Cardiac muscle cell (in vitro differentiated cells and primary cell): ENCODE measurements at places on chromosomes 12 and 14. TPM values are rescaled to one million over a fixed set of nuclear protein-coding genes. Genes with fewer than 3 reads are reported as not detected.

DNA sequence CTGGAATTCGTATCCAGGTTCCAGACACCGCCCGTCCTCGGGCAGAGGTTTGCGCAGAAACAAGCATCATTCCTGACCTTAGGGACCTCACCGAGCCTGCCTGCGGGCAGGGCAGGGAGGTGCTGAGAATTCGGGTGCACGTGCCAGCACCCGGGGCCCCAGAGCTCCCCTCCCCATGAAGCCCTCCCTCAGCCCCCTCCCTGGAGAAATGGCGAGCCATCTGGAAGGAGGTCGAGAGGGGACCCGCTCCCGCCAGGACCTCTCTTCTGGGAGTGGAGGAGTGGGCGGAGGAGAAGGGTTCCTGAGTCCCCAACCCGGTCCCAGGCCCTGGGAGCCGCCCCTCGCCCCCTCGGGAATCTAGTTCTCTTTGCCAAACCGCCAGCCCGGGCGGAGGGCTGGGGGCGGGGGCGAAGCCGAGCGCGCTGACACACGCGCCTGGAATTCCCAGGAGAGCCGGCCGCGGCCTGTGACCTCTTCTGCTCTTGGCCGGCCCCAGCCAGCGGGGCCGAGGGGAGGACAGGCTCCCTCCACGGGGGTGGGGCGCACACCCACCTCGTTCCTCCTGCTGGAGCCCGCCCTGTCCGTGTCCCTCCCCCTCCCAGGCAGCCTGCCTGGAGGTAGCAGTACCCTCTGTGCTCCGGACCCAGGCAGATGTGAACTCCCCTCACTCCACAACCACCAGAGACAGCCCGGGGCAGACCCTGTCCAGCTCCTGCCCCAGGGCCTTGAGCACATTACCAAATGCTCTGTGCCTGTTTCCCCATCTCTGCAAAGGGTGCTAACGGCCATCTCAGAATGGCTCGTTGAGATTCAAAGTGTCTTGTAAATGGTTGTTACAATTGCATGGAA lies 23.0 kb upstream of the GPR132 start:
- peak overlapping the region; percentile 31 for H3K27ac ChIP-seq
- H3K27me3 ChIP-seq, result peaks cover 8% of the 10 kb centered on the region
- H3K36me3 ChIP-seq, result no peaks in the 10 kb centered on the region
- H3K4me3 ChIP-seq, result no peak overlapping the region

GRCh38 chr12:131102493-131102931 lies 148.8 kb downstream of the ADGRD1 start:
- peaks cover 7% of the 10 kb centered on the region for H3K36me3 ChIP-seq
- no peak overlapping the region for H3K27ac ChIP-seq

GRCh38 chr14:93003945-93004698 lies 81.2 kb downstream of the CHGA start:
- no peaks in the 10 kb centered on the region for H3K36me3 ChIP-seq
- no peak overlapping the region for H3K4me3 ChIP-seq
- H3K4me1 ChIP-seq, result peaks cover 6% of the 10 kb centered on the region
- H3K27me3 ChIP-seq, result no peaks in the 10 kb centered on the region
- no peak overlapping the region for H3K27ac ChIP-seq
- peak; percentile 71 for DNase-seq

- H3K4me3 ChIP-seq, result no peak overlapping the region
- peaks cover 4% of the 10 kb centered on the region for H3K4me1 ChIP-seq
- no peaks in the 10 kb centered on the region for H3K36me3 ChIP-seq
- H3K27ac ChIP-seq, result no peak overlapping the region
- peaks cover 24% of the 10 kb centered on the region for H3K27me3 ChIP-seq
Observed at GRCh38 chr12:26274441-26275312, 79.3 kb downstream of the SSPN start.

Gene CCDC196
- total RNA-seq, result not detected in 2 replicates

DNA sequence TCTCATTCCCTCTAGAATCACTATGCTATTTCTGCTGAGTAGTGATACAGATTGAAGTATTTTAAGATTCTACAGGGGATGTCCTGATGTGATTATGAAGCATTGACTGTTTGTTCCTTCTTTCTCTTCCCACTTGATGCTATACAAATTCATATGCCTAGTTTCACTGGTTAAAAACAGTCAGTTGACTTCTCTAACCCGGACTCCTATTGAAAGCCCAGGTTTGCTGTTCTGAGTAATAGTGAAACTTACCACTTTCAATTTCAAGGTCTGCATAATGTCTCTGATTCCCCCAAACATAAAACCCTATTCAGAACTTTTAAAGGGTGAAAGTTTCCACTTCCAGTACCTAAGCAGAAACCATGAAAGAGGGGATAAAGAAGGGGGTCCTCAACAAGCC lies 117.7 kb upstream of the RPL10L start:
- DNase-seq, result no peak
- no peak overlapping the region for H3K27ac ChIP-seq
- no peaks in the 10 kb centered on the region for H3K27me3 ChIP-seq
- H3K4me1 ChIP-seq, result no peaks in the 10 kb centered on the region
- no peaks in the 10 kb centered on the region for H3K36me3 ChIP-seq

Gene TRIM9
- 2.3 and 2.9 TPM in 2 replicates for total RNA-seq

- H3K36me3 ChIP-seq, result no peaks in the 10 kb centered on the region
- no peak overlapping the region for H3K27ac ChIP-seq
- no peak overlapping the region for H3K4me3 ChIP-seq
- H3K4me1 ChIP-seq, result no peaks in the 10 kb centered on the region
Observed at GRCh38 chr14:30131581-30132097, 204.0 kb upstream of the PRKD1 start.

GRCh38 chr12:14239935-14240872 lies 125.3 kb upstream of the ATF7IP start:
- no peaks in the 10 kb centered on the region for H3K36me3 ChIP-seq
- peak overlapping the region; percentile 24 for H3K27ac ChIP-seq
- DNase-seq, result no peak

GRCh38 chr14:68592948-68593556 lies 199.8 kb downstream of the ZFP36L1 start:
- H3K36me3 ChIP-seq, result no peaks in the 10 kb centered on the region
- H3K4me1 ChIP-seq, result peaks cover 22% of the 10 kb centered on the region
- H3K27me3 ChIP-seq, result no peaks in the 10 kb centered on the region
- no peak overlapping the region for H3K27ac ChIP-seq
- no peak for DNase-seq
- H3K4me3 ChIP-seq, result no peak overlapping the region

DNA sequence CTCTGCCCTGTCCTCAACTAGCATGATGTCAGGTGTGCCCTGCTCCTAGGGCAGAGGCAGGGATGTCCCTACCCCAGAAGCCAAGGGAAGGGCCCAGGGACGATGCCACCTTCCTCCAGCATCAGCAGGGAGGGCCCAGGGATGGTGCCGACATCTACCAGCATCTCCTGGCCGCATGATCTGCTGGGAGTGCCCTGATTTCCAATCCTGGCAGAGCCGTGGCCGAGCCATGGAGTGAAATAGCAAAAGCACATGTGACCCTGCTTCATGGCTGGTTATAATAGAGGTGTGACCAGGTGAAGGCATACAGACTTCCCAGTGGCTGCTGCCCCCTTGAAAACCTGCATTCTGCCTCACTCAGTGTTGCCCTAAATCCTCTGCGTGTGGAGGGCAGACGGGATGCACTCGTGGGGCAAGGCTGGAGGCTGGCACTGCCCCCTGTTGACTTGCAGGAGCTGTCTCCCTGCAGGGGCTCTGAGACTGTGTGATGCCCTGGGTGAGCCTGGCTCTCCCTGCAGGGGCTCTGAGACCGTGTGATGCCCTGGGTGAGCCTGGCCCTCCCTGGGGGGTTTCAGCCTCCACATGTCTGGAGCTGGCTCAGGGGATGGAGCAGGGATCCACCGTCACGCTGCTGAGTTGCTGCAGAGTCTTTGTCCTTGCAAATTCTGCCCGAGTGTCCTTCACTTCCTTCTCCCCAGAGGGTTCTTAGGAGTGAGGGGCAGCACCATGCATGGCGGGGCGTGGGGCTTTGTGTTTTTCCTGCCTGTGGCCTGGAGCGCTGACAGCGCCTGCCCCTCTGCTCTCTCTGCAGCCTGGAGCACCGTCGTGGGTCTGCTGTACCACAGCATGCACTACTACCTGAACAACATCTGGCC lies 51.7 kb downstream of the ADGRD1 start:
- H3K4me3 ChIP-seq, result no peak overlapping the region
- no peaks in the 10 kb centered on the region for H3K27me3 ChIP-seq
- H3K4me1 ChIP-seq, result peaks cover 6% of the 10 kb centered on the region
- H3K27ac ChIP-seq, result no peak overlapping the region

DNA sequence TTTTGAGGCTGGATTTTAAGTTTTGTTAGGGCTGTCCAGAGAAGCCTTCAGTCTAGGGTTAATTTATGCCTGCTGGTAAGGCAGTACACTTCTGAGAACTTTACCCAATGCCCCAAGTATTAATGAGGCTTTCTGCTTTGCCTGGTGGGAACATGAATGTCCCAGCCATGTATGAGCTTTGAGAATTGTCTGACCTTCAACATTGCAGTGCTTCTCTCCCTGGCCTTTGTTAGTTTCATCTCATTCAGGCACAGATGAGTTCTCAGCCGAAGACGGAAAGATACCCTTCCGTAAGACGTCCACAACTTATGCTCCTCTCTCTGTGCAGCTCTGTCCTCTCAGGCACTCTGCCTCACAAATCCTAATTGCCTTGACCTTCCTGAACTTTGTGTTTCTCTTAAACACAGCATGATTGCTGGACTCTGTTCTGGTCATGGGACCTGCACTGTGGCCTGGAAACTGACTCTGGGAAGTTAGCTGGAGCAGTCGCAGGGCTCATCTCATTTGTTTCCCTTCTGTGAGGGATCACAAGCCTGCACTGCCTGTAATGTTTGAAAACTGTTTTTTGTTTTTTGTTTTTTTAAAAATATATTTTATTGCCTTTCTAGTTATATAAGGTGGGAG lies 15.7 kb downstream of the CHPT1 start:
- no peaks in the 10 kb centered on the region for H3K36me3 ChIP-seq
- peaks cover 9% of the 10 kb centered on the region for H3K4me1 ChIP-seq
- no peak for DNase-seq
- peak overlapping the region; percentile 66 for H3K27ac ChIP-seq
- H3K4me3 ChIP-seq, result no peak overlapping the region

Gene TSPAN19
- total RNA-seq, result 0.06 and 0.74 TPM in 2 replicates

DNA sequence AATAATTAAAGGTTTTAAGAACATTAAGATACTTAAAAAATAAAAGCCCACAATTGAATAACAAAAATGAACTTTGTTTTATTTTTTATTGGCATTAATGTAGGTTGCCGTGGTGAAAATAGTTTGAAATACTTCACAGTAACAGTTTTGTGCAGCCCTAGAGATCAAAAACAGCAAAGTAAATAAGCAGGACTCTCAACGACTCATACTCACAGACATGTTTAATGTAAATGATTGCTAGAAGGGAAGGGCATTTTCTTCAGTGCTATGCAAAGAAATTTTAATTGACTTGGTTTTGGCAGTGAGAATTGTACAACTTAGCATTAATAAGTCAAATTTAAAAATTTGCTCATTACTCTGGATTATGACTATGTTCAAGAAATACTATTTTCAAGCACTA lies 16.0 kb downstream of the TRMT5 start:
- H3K27me3 ChIP-seq, result no peaks in the 10 kb centered on the region
- no peaks in the 10 kb centered on the region for H3K36me3 ChIP-seq
- DNase-seq, result no peak
- no peaks in the 10 kb centered on the region for H3K4me1 ChIP-seq

Gene AKAP3
- 13.2 and 20.8 TPM in 2 replicates for total RNA-seq

Gene CCDC38
- not detected in 2 replicates for total RNA-seq

Gene RSRC2
- total RNA-seq, result 48.3 and 102 TPM in 2 replicates

Gene HVCN1
- 2.9 and 8.7 TPM in 2 replicates for total RNA-seq

- peaks cover 24% of the 10 kb centered on the region for H3K4me1 ChIP-seq
- peak within 1 kb of the TSS; percentile 96 for H3K27ac ChIP-seq
- H3K27me3 ChIP-seq, result no peaks in the 10 kb centered on the region
- H3K36me3 ChIP-seq, result peaks cover 5% of the 10 kb centered on the region
Observed at GRCh38 chr12:8697476-8698131, at the start of gene RIMKLB. Gene RIMKLB (plus strand): TSS chr12:8697991. CDS start chr12:8713867, 15,876 bp downstream.

DNA sequence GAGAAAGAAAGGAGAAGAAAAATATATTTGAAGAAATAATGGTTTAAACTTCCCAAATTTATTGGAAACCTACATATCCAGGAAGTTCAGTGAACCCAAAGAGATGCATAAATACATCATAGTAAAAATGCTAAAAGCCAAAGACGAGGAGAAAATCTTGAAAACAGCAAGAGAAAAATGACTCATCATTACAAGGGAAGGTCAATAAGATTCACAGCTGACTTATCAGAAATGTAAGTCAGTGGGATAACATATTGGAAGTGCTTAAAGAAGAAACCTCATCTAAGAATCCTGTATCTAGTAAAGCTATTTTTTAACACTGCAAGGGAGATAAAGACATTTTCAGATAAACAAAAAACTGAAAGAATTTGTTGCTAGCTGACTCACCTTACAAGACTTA lies 19.9 kb downstream of the RIC8B start:
- no peaks in the 10 kb centered on the region for H3K4me1 ChIP-seq
- no peaks in the 10 kb centered on the region for H3K27me3 ChIP-seq
- no peak overlapping the region for H3K4me3 ChIP-seq
- peaks cover 5% of the 10 kb centered on the region for H3K36me3 ChIP-seq

- H3K27ac ChIP-seq, result no peak overlapping the region
- no peak for DNase-seq
- H3K27me3 ChIP-seq, result no peaks in the 10 kb centered on the region
- H3K4me3 ChIP-seq, result no peak overlapping the region
- H3K4me1 ChIP-seq, result no peaks in the 10 kb centered on the region
Observed at GRCh38 chr12:68585966-68586365, 24.7 kb upstream of the RAP1B start.

GRCh38 chr14:82239223-82239622 lies 705.6 kb upstream of the SEL1L start:
- H3K36me3 ChIP-seq, result no peaks in the 10 kb centered on the region
- DNase-seq, result no peak
- peaks cover 13% of the 10 kb centered on the region for H3K4me1 ChIP-seq
- no peak overlapping the region for H3K27ac ChIP-seq
